ENCODE measurements at places on chromosomes 1 and 21.

DNA sequence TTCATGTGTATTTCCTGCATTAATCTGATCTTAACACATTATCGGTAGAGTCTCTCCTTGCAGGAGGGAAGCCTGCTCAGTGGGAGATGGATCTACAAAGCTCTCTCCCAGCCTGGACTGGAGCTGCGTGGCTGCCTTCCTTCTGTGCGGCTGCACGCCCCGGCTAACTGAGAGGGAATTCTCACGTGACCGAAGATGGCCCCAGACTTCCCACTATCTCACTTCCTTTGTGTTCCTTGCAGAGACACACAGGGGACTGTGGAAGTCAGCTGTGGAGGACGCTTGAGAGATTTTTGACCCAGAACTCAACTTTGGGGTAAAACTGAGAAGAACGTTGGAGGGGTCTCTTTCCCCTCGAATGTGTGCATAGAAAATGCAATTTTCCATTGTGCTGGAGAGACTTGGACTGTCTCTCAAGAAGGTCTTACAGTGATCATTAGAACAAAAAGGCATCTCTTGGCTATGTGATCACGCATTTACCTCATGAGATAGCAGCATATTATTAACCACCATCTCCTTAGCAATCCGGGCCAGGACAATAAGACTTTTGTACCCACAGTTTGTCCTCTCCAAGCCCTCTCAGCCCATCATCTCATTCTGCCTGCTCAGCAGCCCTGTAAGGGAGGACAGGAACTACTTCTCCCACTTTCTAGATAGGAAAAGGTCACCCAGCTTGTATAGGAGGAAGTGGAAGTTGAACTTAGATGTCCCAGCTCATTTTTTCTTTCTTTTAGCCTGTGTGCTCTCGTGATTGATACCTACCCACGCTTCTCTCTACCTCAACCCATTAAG, 49.3 kb upstream of the TARBP1 start:
- no peak for DNase-seq

DNA sequence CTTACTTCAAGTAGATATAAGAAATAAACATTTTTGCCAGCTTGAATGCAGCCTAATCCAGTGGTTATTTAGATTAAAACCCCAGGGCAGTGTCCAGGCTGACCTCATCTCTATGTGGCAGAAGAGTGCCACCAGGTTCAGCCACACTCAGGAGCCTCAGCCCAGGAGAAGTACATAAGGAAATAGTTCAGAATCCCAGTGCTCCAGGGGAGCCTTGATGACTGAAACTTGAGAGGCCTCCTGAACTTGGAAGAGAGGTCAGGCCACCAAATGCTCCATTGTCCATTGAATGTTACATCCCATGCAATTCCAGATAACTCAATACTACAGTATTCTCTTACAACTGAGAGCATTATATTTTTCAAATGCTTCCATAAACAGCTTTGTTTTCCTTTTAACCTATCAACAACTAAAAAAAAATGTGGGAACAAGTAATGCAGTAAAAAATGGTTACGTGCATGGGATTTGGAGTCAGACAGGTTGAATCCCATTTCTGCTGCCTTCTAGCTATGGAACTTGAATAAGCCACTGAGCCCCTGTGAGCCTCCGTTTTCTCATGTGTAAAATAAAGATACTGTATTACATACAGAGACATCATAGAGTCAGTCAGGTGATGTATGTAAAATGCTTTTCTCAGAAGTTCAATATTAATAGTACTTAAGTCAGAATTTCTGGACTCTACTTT, 248.0 kb downstream of the PLPP3 start:
- DNase-seq, result peak; percentile 8

DNA sequence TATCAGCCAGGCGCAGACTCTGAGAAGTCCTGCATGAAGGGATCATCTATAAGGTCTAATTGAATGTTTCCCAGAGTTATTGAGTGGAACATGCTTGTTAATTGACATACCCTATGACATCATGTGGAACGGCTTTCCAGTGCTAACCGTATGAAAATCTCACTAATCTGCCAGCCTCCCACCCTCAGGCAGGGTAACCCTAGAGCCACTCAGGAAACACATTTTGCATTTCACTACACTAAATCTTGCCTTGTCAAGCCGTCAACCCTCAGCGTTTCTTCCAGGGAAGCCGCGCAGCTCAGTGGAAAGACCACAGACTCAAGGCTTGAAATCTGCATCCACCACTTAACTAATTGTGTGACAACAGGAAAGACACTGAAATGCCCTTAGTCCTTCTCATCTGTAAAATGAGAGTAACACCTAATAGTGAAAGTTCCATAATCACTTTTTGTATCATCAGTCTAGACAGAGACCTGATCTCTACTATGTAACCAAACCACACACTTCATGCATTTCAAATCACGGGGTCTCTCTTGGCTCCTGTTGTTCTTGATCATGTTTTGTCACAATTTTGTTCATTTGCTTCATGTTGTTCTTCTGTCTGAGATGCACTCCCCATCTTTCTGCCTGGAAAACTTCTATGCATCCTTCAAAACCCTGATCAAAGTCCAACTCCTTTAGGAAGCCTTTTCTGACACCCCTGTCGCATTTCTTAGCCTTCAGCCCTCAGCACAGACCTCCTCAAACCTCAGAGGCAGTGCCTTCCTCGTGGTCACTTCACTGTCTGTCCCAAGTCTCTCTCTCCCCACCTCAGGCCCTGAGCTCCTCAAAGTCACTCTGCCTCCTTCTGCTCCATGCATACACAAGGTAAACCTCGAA, 246.5 kb downstream of the TOMM20 start:
- DNase-seq, result no peak

DNA sequence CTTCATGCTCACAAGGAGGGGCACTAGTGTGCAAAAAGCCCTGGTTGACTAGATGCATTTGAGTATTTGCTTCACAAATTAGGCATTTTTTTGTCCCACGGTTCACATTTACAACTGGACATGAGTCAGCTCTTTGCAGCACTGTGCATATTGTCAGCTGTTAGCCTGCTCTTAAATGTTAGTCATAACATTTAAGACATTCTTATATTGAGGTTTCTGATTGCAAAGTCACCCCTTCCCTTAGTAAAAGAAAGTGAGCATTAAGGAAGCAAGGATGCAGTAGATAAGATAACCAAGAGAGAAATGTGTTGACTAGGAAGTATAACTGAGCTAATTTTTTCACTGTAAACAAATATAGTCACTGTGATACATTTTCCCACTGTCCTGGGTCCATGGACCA, 132.6 kb upstream of the CTTNBP2NL start:
- peak; percentile 65 for DNase-seq

DNA sequence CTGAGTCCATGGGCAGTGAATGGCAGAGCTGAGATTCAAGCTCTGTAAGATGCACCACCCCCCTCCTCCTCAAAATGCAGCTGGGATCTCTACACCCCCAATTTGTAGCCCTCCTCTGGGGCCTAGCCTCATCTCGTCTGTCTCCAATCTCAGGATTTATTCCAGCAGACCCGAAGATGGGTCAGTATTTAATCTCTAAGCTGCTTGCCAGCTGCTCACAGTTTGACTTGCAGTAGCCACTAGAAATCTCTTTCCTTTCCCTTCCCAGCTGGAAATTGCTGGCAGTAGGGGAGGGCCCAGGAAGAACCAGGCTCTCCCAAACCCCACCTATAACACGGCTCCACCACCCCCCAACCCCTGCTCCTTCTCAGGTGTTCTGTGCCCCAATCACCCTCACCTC, 1.5 kb downstream of the LACTBL1 start:
- no peak for DNase-seq

DNA sequence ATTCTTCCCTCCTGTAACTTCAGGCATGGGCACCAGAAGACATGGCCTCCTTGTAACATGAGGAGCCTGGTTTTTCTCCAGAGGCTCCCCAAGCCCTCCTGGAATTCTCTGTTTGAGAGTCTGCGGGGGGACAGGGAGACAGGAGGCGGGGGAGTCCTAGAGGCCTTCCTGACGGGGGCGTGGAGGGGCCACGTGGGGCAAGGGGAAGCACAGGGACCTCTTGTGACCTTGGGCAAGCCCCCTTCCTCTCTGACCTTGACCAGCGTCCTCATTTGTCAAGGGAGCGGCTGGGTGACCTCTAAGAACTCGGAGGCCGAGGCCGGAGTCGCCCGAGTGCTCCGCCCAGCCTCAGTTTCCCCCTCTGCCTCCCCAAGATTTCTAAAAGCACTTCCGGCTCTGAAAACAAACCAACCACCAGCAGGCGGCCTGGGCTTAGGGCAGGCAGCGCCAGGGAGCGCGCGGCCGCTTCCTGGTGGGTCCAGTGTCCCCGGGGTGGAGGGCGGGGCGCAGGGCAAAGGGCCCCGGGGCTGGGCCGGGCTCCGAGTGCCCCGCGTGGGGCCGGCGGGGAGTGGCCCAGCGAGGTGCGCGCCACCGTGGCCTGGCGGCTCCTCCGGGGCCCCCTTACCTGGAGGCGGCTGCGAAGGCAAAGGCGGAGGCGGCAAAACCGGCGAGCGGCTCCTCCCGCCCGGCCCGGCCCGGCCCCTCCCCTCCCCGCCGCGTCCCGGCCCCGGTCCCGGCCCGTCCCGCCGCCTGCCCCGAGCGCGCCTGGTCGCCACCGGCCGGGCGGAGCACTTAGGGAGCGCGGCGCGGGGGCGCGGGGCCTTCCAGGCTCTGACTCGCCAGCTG, at the start of gene TMCO4:
Gene TMCO4 (minus strand): TSS at position 687 of the 846 bp plus-strand sequence. CDS start 19,158 bp downstream, outside the sequence.
- peak; percentile 63 for DNase-seq

DNA sequence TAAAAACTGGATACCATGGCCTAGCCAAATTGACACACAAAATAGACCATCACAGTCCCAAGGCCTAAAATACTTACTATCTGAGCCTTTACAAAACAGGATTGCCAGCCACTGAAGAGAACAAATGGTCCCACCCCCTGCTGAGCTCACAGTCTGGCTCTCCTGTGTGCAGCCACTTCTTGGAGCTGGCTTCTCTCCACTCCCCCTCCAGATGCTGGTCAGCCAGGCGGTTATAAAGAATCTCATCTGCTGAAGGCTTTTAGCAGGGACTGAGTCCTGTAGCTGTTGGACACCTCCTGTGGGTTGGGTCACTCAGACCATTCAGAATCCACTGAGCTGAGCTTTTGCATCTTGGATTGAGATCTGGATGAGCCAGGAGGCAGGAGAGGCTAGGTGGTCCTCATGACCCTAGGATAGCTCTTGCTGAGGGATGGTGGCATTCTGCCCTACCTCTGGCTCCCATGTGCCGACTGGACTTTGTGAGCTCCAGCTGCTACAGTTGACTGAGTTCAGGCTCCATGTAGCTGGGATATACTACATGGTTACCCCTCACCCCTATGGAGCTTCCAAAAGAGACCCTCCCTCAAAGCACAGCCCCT, 16.1 kb downstream of the OXCT2 start:
- no peak for DNase-seq

DNA sequence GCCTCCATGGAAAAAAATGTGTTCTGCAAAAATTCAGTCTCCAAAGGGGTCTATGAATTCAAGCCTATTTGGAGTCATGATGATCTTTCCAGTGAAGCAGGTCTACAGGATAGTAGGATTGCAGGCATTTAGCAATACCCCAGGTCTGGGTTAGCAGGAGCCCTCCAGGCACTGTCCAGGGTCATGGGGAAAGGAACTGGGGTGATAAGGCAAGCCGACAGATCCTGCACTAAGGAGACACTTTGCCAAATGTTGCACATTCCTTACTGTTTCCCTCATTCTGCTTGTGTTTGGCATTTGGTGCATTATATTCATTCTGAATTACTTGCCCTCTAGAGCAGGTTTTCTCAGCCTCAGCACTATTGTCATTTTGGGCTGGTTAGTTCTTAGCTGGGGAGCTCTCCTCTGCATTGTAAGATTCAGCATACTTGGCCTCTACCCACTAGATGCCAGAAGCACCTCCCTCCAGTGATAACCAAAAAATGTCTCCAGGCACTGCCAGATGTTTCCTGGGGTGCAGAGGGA, 333.3 kb upstream of the PLXNA2 start:
- DNase-seq, result peak; percentile 60

DNA sequence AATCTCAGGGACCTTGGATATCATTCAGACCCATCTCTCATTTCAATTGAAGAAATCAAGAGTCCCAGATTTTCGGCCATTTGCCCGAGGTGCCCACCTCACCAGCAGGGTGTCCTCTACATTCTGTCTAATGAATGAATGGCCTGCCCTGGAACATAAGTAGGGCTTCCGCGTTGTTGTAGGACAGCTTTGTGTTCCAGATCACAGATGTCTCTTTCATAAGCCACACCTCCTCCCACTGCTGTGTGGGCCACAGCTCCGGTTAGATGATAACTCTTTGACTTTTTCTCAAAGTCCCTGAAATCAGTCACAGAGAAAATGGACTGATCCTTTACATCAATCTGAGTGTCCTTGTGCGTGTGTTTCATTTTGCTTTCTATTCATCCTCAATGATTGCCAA, 144.4 kb downstream of the RGS7 start:
- no peak for DNase-seq

GRCh38 chr1:59697150-59697800, 117.5 kb upstream of the HOOK1 start:
- peak; percentile 26 for DNase-seq

GRCh38 chr1:178693366-178693765, 31.7 kb upstream of the RALGPS2 start:
- peak; percentile 23 for DNase-seq

GRCh38 chr1:150165622-150166612, 16.2 kb downstream of the PLEKHO1 start:
- peak; percentile 68 for DNase-seq

DNA sequence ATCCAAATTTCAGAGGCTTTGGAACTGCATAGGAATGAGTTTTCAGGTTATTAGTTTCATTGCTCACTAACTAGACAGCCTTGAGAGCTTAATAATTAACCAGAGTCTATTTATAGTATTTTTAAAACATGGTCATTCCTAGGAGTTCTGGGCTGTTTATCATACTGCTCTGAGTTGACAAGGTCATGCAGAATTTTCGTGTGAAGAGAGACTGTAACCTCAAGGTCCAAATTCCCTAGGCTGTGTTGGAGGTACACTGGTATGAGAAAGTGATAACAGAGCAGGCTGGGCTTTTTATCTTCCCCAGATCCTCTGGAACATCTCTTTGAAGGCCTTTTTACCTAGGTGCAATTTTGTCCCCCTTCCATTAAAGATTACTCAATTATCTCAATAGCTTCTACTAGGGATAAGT, 736.3 kb downstream of the LTN1 start:
- peak; percentile 91 for DNase-seq

DNA sequence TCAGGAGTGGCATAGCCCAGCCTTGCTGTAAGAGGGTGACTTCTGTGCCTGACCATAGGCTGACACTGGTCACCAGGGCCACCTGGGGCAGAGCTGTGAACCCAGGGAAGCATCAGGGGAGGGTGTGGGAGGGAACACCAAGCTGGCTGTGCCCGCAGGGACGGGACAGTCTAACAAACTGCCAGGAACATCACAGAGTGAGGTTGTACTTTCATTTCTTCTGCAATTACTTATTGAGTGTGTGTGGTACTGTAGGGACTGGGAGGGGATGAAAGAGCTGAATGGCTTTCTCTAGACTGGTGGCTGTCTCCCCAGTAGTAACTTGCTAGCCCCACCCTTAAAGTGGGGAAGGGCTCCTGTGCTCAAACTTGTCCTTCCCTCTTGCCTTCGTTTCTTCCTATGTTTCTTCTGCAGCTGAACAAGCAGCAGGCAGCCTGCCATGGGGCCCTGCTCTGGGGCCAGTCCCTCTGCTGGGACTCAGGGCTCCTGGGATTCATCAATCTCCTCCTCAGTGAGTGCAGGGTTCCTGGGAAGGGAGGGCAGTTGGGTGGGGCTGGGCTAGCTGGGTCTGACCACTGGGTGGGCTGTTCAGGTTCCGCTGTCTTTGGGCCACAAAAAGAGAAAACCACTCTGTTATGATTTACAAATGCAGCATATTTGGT, 39.7 kb upstream of the ETV3 start:
- no peak for DNase-seq

Measured in EH (cell line).